ENCODE measurements at places on chromosomes 5 and 9.

DNA sequence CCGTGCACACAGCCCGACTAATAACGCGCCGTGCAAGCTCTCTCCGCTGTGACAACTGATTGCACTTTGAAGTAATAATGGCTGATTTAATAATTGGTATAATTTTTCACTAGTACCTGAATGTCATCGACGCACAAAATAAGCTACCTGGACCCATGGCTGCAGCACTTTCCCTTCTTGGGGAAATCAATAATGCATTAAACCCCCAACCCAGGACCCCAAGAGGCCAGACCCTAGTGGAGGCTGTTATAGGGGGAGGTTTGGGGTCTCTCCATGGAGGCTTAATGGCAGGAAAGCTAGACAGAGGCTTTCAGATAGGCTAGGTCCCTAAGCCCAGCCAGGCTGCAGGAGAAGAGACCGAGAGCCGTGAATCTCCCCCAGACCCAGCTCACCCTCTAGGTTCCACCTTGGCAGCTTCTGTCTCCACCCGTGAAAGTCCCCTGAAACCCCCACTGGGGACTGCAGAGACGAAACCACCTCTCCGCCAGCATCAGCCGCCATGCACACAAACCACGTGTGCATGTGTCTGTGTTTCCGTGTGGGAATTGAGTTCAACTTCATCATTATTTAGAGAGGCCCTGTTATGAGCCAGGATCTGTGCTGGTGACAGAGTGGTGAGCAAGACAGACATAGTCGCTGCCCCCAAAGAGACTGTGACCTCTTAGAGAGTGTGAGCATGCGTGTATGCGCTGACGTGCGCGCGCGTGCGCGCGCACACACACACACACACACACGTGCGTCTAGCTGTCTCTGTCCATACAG, 168.6 kb upstream of the MVB12B start:
- DNase-seq: no peak

DNA sequence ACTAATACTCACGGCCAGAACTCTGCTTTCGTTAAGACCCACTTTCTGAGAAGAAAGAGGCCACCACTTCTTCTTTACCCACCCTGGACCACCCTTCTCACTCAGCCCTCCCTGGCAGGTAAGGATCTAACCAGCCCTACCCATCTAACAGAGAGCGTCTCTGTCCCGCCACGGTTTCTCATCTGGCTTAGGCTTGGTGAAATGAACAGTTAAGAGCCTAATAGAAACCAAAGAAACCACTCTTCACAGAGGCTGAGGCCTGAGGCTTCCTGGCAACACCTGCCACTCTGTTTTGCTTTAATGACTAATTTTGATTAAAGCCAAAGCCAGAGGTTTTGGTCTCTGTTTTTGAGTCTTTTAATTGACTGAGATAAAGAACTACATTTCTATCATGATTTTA, 354.1 kb upstream of the SLC30A5 start:
- DNase-seq: no peak

GRCh38 chr9:4796988-4797853, 4.5 kb downstream of the RCL1 start:
- DNase-seq: peak; percentile 65

DNA sequence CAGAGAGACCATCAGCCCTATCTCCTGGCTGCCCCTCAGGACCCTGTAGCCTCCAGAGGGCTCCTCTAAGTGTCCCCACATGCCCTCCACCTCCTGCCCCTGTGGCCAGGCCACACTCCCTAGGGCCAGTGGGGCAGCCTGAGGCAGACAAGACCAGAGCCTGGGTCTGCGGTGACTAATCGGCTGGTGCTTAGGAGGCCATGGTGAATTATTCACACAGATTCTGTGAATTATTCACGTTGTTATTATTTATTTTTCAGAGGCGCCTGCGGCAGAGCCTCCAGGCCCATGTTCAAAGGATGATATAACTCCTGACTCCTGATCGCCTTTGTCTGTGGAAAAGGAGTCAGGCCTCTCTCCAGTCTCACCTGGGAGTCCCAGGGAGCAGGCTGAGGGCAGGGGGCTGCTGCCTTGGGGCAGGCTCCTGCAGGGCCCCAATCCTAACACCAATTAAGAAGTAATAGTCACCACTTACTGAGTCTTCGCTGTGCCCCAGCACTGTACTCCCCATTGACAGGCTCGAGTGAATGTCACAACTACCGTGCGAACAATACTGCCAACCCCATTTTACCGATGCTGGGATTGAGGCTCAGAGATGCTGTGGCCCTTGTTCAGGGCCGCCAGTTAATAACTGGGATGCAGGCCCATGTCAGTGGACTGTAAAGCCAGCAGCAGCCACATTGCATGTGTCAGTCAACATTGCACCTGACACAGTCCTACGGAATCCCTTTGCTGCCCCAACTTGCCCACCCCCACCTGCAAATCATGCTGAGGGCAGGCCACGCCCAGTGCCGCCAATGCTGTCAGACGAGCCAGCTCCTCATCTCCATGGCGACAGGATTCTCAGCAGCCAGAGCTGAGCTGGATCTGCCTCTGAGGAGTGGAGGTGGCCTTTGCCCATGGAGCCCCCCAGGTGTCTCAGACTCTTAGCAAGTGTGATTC, 94.9 kb downstream of the PCDH1 start:
- DNase-seq: no peak

- peak; percentile 1 for DNase-seq
Observed at GRCh38 chr5:92574023-92574422, 1007.0 kb downstream of the NR2F1-AS1 start.

DNA sequence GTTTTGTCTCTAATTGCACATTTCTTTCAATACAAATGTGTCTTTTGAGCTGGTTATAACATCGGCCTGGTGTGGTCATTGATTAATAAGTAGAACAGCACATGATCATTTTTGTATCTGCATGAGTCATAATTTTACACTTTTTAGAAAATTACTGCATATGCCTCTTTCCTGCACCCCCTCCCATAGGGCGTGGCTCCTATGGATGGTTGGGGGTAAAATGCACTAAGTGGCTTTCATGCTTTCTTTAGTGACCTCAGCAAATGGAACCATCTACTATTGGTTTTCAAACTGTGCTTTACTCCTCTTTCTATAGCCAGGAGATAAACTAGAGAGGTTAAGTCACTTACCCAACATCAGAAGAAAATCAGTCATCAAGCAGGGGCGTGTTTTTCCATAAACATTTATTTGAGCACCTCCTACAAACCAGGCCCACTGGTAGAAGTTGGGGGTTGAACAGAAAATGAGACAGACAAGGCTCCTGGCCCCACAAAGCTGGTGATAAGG, 3.8 kb downstream of the ANXA6 start:
- peak; percentile 28 for DNase-seq

GRCh38 chr5:96657068-96657467, 5.1 kb upstream of the CAST start:
- DNase-seq: peak; percentile 98

- DNase-seq: no peak
Observed at GRCh38 chr9:42388846-42389245, 205.4 kb downstream of the SPATA31A6 start.

- no peak for DNase-seq
Observed at GRCh38 chr5:127439644-127440043, 77.8 kb upstream of the PRRC1 start.

DNA sequence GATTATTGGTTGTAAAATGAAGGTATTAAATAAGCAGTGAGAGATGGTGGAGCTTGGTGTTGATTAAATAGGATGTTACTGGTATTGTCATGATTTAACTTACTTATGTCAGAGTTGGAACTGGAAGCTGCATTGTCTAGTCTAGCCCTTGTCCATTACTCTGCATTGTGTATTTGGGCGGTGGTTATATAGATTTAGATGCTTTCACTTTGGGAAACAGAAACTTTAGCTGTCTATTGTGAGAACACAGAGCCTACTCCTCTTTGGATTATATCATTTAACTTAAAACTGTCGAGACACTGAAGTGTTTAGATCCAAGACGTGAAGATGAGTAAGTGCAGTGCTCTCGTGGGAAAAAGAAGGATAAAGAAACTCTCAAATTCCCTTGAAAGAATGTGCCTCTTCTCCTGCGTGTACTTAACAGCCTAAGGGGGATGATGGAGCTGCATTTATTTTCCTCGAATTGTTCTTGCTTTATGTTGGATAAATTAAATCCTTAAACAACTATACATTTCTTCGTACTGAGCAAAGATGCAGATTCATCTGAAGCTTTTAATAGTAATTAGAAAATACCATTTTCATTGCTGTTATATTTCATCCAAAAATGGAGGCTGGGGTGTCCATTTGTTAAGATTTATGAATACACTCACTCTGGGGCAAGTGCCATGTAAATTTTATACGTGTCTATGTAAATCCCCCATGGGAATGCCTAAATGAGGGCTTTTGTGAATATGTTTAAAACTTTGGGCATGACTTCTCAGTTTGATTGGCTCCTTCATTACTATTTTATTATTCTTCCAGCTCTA, 21.6 kb downstream of the FBXL7 start:
- no peak for DNase-seq

DNA sequence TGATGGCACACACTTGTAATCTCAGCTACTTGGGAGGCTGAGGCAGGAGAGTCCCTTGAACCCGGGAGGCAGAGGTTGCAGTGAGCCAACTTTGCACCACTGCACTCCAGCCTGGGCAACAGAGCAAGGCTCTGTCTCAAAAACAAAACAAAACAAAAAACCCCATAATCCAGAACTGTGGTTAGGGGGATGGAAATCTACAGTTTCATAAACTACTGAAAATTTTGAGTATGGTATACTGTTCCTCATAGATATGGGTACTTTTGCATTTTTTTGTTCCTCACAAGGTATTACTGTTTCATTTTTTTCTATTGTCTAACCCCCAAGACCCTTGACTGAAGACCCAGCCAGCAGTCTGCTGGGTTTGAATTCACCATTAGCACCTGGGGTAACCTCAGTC, 52.2 kb upstream of the MAP3K1 start:
- DNase-seq: no peak
